Ascending aorta (tissue), 2 donors: ENCODE measurements at places on chromosomes 12 and 14. TPM values are rescaled to one million over a fixed set of nuclear protein-coding genes. Genes with fewer than 3 reads are reported as not detected.

- no peak overlapping the region for H3K4me3 ChIP-seq
- no peaks in the 10 kb centered on the region for H3K27me3 ChIP-seq
- no peak overlapping the region for H3K27ac ChIP-seq
- H3K36me3 ChIP-seq = no peaks in the 10 kb centered on the region
- no peaks in the 10 kb centered on the region for H3K4me1 ChIP-seq
Observed at GRCh38 chr12:88371416-88372183, 208.7 kb downstream of the KITLG start.

DNA sequence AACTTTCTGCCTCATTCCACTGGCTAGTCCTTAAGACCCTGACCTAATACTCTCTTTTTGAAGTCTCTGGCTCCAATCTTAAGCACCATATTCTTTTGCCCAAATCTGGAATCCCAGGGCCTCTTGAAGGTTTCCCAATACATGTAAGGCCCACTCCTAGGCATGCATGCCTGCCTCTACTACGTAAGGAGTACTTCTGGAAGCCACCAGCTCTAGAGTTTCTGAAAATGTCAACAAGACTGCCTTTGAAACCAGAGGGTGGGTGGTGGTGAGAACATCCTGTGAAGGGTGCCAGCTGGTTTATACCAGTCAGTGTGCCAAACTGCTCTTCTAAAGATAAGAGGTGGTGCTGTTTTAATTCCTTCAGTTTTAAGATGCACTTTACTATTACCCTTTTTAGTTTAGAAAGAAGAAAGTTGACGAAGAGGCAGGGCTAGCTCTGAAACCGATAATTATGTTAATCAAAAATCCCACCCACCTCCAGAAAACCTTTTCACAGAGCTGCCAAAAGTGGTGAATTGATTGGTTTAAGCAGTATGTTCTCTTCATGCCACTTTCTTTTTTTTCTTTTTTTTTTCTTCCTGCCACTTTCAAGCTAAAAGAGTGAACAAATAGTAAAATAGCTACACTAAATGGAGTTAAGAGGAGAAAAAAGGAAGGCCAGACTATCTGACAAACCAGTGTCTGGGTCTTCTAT is 8.7 kb upstream of the WDR89 start:
- H3K36me3 ChIP-seq = no peaks in the 10 kb centered on the region
- H3K27ac ChIP-seq = no peak overlapping the region
- H3K4me3 ChIP-seq = no peak overlapping the region
- no peaks in the 10 kb centered on the region for H3K4me1 ChIP-seq

GRCh38 chr12:107547389-107547788 is 138.2 kb upstream of the PWP1 start:
- no peak for DNase-seq
- H3K27me3 ChIP-seq = no peaks in the 10 kb centered on the region
- H3K27ac ChIP-seq = no peak overlapping the region
- no peak overlapping the region for H3K4me3 ChIP-seq
- H3K4me1 ChIP-seq = no peaks in the 10 kb centered on the region

DNA sequence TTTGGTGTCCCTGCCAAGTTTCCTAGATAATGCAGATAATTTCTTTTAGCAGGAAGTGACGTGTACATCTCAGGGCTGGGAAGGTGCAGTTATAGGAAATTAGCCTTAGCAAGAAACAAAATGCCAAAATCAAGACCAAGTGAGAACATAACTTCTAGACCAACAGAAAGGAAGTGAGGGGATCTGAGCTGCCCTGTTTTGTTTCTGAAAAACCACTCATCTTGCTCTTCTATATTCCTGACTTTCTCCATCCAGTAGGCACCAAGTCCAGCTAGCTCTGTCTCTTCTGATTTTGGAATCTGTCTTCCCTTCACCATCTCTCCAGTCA is 23.9 kb upstream of the DUSP6 start:
- peaks cover 20% of the 10 kb centered on the region for H3K4me1 ChIP-seq
- no peak overlapping the region for H3K27ac ChIP-seq
- no peak overlapping the region for H3K4me3 ChIP-seq
- no peak for DNase-seq

- no peak overlapping the region for H3K27ac ChIP-seq
- no peak for DNase-seq
- no peak overlapping the region for H3K4me3 ChIP-seq
- H3K4me1 ChIP-seq = no peaks in the 10 kb centered on the region
Observed at GRCh38 chr14:20417250-20418186, 4.2 kb upstream of the TEP1 start.

- no peaks in the 10 kb centered on the region for H3K4me1 ChIP-seq
- no peaks in the 10 kb centered on the region for H3K36me3 ChIP-seq
- no peak overlapping the region for H3K4me3 ChIP-seq
- no peak overlapping the region for H3K27ac ChIP-seq
Observed at GRCh38 chr14:103301512-103302354, 32.3 kb upstream of the EIF5 start.

GRCh38 chr14:94374749-94375260 is 13.6 kb downstream of the SERPINA1 start:
- no peak overlapping the region for H3K27ac ChIP-seq
- H3K4me1 ChIP-seq = no peaks in the 10 kb centered on the region
- no peak overlapping the region for H3K4me3 ChIP-seq
- no peak for DNase-seq
- H3K36me3 ChIP-seq = no peaks in the 10 kb centered on the region
- H3K27me3 ChIP-seq = no peaks in the 10 kb centered on the region

DNA sequence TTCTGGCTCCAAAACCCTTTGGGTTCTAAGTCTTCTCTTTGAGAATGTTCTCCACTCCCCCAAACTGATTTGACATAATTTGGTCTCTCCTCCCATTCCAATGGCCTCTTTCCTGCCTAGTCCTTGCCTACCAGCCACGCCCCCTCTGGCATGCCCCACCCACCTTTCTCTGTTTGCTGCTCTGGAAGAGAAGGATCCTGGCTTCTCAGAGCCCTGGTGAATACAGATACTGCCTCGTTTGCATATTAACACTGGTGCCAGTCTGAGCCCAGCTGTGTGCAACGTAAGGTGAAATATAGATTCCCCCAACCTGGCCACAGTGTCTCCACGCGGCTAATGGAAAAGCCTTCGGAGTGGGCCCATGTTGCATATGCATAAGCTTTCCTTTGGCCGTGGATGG is 79.7 kb downstream of the PAPOLA start:
- H3K36me3 ChIP-seq = no peaks in the 10 kb centered on the region
- no peaks in the 10 kb centered on the region for H3K27me3 ChIP-seq
- H3K4me3 ChIP-seq = no peak overlapping the region
- H3K4me1 ChIP-seq = no peaks in the 10 kb centered on the region
- DNase-seq = no peak
- no peak overlapping the region for H3K27ac ChIP-seq

GRCh38 chr12:63052696-63053095 is 98.3 kb downstream of the AVPR1A start:
- H3K4me3 ChIP-seq = no peak overlapping the region
- no peaks in the 10 kb centered on the region for H3K36me3 ChIP-seq
- no peak overlapping the region for H3K27ac ChIP-seq
- no peak for DNase-seq
- no peaks in the 10 kb centered on the region for H3K27me3 ChIP-seq

- H3K36me3 ChIP-seq = no peaks in the 10 kb centered on the region
- no peak overlapping the region for H3K27ac ChIP-seq
- H3K27me3 ChIP-seq = no peaks in the 10 kb centered on the region
- DNase-seq = no peak
- no peak overlapping the region for H3K4me3 ChIP-seq
Observed at GRCh38 chr12:91225316-91225715, 42.7 kb upstream of the DCN start.

- no peak overlapping the region for H3K4me3 ChIP-seq
- H3K27ac ChIP-seq = no peak overlapping the region
- DNase-seq = no peak
- no peaks in the 10 kb centered on the region for H3K4me1 ChIP-seq
- H3K36me3 ChIP-seq = no peaks in the 10 kb centered on the region
- H3K27me3 ChIP-seq = no peaks in the 10 kb centered on the region
Observed at GRCh38 chr12:102437511-102437910, 42.9 kb downstream of the IGF1 start.

Gene NANOG
- total RNA-seq = not detected

Gene RILPL2
- total RNA-seq = 7.2 TPM

Gene SLC25A3
- 437 TPM for total RNA-seq

Gene GPR84
- not detected for total RNA-seq

Gene SMCO3
- total RNA-seq = 2.1 TPM

Gene MYRFL
- total RNA-seq = not detected

Gene PTCSC3
- total RNA-seq = not detected

Gene OR4E2
- not detected for total RNA-seq

Gene NINJ2
- total RNA-seq = 24.1 TPM
